HT-29 (cell line): ENCODE measurements at places on chromosomes 7 and 10.

DNA sequence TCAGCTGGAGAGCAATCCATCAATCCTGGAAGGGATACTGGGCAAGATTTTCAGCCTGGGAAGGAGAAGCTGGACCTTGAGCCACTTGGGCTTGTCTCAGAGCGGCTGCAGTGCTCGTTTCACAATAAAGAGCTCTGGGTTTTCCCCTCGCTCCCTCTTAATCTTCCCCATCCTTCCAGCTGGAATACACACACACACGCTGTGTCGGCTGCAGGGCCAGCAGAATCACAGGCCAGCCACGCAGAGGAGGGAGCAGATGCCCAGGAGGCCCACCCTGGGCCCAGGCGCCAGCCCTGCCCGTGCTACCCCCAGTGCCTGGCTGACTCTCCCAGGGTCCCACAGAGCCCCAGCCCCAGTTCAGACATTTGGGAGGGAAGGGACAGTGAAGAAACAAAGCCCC lies 255.1 kb downstream of the TNS3 start:
- no peak for DNase-seq

GRCh38 chr7:94284104-94284503 lies 110.6 kb upstream of the COL1A2 start:
- no peak for DNase-seq

DNA sequence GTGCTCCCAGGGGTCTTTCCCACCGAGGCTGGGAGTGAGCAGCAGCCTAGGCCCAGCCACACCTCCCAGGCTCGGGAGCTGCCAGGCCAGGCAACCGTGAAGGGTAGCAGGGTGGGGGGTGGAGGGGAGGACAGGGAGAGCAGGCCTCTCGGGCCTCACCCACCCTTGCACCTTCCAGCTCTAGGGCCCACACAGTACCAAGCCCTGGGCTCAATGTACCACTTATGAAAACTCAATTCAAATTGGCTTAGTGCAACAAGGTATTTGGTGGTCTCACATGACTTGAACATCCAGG lies 127.4 kb downstream of the FAM53B start:
- no peak for DNase-seq

DNA sequence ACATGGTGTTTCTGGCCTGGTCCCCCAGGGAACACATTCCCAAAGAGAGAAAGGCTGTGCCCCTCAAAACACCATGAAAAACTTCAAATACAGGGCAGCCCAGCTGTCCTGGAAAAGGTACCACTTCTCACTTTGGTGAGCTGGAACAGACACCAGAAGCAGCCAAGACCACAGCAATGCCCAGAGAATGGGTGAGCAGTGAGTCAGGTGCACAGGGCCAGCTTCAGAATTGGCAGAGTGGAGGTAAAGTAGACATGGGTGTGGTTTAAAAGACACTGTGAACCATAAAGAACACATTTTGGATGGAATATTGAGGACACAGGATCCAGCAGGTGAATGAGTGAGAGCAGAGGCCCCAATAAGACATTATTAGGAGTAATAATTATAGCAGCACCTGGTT lies 51.3 kb downstream of the FAM13C start:
- no peak for DNase-seq

GRCh38 chr10:122665946-122666345 lies 33.7 kb downstream of the C10orf120 start:
- DNase-seq, result no peak

GRCh38 chr7:4010061-4010605 lies 672.0 kb upstream of the FOXK1 start:
- DNase-seq, result no peak

DNA sequence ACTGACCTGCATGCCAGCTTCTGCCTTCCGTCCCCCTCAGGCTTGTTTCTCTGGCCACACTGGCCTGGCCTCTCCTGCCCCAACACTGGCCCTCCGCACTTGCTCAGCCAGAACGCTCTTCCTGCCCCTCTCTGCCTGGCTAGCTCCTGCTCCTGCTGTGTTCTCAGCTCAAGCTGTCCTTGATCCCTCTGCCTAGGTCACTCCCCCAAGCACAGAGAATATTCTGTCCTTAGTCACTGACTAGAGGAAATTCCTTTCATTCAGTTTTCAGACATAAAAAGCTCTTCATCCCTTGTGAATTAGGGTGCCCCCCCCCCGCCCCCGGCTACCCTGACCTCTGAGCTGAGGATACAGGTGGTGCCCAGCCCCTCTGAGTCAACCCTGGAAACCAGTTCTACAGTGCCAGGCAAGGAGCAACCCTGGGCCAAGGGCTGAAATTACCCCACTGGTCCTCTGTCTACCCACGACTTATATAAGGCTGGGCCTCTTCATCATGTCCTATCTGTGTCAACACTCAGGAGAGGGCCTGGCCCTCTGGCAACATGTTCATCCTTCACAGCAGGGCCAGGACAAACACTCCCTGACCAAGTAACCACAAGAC lies 6.6 kb upstream of the SGPL1 start:
- DNase-seq, result no peak

DNA sequence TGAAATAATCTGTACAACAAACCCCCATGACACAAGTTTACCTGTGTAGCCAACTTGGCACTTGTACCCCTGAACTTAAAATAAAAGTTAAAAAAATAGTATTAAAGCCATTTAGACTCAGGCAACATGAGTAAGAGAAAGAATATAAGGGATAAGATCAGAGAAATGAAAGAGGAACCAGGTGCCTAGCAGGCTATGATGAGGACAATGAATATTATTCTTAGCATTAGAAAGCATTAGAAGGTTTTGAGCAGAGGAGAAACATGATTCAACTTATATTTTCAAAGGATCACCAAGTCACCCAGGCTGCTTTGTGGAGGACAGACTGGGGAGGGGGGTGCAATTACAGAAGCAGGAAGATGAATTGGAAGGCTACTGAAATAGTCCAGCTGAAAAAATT lies 48.1 kb upstream of the TES start:
- DNase-seq, result no peak

GRCh38 chr10:74988054-74988775 lies 123.2 kb upstream of the SAMD8 start:
- DNase-seq, result no peak

DNA sequence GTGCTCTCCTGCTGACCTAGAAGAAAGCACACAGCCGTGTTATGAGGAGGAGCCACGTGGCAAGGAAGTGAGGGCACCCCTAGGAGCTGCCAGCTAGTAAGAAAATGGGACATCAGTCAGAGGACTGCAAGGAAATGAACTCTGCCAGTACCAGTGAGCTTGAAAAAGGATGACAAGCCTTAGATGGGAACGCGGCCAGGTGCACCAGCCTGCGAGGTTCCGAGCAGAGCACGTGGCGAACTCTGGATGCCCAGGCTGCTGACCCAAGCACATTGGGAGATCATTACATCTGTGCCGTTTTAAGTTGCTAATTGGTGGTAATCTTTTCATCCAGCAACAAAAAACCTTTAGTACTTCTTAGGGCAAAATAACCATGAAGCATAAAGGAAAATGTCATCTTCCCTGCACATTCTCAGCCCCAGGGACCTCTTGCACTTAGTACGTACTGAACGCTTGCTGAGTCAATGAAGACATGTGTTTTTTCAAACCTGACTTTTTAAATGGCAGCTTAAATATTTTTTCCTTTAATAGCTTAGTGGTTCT lies 69.4 kb downstream of the AMZ1 start:
- peak; percentile 83 for DNase-seq

DNA sequence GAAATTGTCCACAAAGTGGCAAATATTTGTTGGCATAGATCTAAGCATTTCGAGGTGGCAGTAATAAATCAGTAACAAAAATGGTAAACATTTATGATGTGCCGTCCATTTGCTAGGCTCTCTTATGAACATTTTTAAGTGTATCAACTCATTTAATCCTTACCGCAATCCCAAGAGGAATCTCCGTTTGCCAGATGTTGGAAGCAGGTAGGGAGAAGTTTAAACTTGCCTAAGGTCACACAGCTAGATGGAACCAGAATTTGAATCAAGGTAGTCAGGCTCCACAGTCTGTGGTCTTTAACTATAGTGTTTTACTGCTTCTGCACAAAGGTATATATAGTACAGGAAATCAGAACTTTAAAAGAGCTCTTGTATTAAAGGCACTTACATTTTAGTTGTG lies 2.6 kb downstream of the MKLN1 start:
- DNase-seq, result no peak

DNA sequence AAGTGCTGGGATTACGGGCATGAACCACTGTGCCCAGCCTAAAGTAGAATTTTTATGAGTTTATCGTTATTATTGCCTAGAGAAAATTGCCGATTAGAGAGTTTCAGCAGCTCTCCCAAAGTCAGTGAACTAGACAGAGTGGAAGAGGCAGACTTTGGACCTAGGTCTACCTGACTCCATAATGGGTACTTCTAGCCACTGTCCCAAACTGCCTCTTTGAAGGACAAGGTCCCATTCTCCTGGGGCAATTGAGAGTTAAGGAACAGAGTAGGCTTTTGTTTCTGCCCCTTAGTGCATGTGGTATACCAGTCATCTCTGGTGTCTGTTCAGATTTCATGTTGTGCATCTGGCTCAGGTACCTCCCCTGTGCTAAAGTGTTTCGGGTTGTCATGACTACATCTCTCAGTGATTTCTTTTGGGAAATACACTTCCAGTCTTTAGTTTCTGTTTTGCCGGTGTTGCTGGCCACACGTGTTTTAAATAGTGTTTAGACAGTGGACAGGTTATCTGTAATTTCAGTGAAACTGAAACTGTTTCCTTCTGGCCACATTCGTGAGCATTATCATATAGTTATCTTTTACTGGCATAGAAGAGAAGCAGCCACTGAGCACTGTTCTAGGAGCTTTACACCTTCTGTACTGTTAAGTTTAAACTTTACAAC lies 4.7 kb downstream of the TMEM236 start:
- peak; percentile 3 for DNase-seq

DNA sequence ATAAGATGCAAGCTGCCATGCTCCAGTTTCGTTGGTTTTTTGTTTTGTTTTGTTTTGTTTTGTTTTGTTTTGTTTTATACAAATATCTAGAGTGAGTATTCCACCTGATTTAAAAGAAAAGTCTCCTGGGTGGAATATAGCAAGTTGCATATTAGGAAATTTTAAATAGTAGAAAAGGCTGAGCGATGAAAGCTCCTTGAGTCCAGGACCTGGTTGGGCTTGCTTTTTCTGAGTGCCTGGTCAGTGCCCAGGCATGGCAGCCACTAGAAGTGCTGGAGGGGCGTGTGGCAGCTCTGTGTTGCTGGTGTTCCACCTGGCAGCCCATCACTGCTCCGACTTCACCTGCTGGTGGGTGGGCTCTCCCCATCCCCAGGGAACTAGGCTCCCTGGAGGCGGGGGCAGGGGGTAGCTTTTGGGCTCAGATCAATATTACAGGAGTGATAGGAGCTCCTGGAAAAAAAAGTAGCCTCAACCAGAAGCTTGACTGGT lies 8.0 kb downstream of the COL17A1 start:
- DNase-seq, result no peak

DNA sequence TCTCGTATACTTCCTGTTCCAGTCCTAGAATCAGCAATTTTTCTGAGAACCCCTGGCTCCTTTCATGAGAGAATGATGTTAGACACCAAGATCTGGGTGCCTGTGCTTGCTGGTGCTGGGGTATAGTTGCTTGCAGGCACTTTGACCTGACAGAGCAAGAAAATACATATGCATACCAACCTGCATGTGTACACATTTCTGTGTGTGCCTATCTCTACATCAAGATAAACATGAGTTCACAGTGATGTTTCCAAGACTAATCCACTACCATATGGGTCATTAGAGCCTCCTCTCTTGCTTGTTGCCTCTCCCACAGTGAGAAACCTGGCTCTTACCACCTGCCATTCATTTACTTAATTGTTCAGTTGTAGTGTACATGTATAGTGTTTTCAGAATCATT lies 229.1 kb upstream of the IGFBP3 start:
- no peak for DNase-seq

- DNase-seq, result no peak
Measured at GRCh38 chr10:78619115-78619851, 449.5 kb upstream of the ZMIZ1 start.

DNA sequence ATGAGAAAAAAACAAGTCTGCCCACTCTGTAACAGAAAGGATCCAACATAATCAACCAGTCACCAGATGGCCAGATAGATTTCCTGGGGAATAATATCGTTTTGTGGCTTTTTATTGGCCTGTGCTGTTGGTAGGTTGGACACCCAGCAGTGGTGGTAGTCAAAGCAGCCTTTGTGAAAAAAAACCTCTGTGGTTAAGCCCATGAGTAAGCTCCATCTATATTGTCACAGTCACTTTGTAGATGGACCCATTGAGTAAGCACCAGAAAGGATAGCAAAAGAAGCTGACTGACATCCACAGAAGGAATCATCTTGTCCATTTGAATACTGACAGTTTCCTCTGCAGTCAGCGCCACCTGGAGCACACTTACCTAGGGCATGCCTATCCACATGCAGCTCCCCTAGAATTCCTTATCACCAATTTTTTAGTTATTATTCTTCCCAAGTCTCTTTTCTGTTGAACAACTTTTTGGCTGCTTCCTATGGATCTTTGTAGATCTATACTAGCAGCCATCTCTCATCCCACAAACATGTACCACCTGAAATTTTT lies 96.9 kb downstream of the IQUB start:
- no peak for DNase-seq

DNA sequence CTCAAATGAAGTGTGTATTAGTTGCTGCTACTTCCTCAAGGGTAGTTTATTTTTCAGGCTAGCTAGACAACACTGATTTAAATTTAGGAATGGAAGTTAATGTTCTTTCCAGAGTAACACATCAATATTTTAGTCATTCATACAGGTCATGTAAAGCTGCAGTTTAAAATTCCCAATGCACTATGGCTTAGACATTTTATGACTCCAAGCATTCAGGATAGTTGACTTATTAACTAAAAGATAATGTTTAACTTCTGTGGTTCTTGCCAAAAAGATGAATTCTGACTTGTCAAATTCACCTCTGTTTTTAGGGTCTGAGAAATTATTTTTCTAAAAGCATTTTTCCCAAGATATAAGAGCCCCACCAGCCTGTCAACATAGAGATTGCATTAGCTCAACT lies 131.9 kb downstream of the TFPI2 start:
- DNase-seq, result no peak

GRCh38 chr7:44261240-44261639 lies 60.5 kb downstream of the YKT6 start:
- DNase-seq, result no peak

- no peak for DNase-seq
Measured at GRCh38 chr10:6743291-6743849, 163.3 kb upstream of the PRKCQ start.

GRCh38 chr7:109782806-109783205 lies 1213.1 kb downstream of the DNAJB9 start:
- DNase-seq, result no peak

GRCh38 chr7:17781491-17782215 lies 158.6 kb downstream of the SNX13 start:
- peak; percentile 55 for DNase-seq
